ENCODE measurements at places on chromosomes 1 and 21. TPM values are rescaled to one million over a fixed set of nuclear protein-coding genes. Genes with fewer than 3 reads are reported as not detected.

DNA sequence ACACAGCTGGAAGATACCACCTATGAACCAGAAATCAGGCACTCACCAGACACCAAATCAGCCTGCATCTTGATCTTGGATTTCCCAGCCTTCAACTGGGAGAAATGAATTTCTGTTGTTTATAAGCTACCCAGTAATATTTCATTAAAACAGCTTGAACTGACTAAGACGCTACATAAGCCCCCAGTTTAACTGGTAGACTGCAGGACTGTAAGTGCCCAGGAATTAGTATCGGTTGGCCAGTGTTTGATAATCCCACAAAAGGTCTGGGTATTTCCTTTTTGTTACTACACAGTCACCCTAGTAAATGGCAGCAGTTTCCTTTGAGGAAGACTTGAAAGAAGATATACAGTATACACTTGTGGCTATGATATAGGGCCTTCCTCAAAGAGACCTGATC is 7.3 kb upstream of the SLC35D1 start:
- DNase-seq, result no peak

- no peak for DNase-seq
Measured at GRCh38 chr1:68585351-68585750, 88.5 kb upstream of the DEPDC1 start.

- DNase-seq, result no peak
Measured at GRCh38 chr1:4684136-4684535, 29.7 kb downstream of the AJAP1 start.

- DNase-seq, result no peak
Measured at GRCh38 chr1:56539520-56539931, 39.8 kb downstream of the PLPP3 start.

- no peak for DNase-seq
Measured at GRCh38 chr1:76237211-76237610, 162.7 kb downstream of the ST6GALNAC3 start.

GRCh38 chr1:90614872-90615271 is 102.2 kb downstream of the BARHL2 start:
- no peak for DNase-seq

DNA sequence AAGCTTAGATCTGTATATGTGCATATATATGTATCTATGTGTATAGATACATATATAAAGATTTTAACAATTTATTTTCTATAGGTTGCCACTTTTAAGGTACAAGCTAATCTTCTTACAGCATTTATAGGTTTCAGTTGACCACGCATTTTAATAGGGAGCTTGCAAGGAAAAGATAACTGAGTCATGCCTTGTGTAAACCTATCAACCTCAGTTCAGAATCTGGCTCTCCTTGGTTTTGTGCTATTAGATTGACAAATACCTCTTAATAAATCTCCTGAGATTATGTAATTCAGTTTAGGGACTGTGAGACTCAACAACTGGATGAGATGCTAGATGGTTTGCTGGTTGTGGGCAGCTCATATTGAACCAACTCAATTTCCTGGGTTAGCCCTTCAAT is 114.7 kb upstream of the SERBP1 start:
- DNase-seq, result no peak

DNA sequence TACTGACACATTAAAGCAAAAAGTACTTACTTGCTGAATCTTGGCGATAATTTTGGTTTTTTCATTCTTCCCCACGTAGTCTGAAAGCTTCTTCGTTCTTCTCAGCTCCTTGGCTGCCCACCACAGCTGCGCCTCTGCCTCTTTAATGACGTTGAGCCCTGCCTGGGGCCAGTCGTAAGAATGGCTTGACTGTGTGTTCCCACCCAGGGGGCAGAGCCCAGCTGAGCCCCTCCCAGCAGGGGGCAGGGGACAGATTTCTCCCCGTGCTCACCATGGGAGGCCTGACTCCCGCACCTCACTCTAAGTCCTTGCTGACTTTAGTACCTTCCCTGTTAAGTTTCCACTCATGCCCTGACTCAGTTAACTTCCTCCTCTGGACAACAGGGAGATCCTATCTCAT is 9.0 kb downstream of the CFAP298 start:
- DNase-seq, result no peak

- no peak for DNase-seq
Measured at GRCh38 chr1:27526569-27527222, 36.7 kb upstream of the WASF2 start.

- no peak for DNase-seq
Measured at GRCh38 chr1:160032165-160032820, 503 bp upstream of the PIGM start.

DNA sequence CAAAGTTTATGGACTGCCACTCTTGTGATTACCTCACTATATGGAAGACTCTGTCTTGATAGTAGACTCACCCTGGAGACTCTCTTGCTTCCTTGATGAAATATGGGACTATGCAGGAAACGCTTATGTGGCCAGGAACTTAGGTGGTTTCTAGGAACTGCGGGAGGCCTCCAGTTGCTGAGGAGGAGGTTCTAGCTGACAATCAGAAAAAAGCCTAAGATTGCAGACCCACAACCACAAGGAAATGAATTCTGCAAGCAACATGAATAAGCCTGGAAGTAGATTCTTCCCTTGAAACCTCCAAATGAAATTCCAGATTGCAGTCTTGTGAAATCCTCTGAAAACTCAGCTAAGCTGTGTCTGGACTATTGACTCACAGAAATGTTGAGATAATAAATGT is 88.9 kb upstream of the COL11A1 start:
- DNase-seq, result no peak

DNA sequence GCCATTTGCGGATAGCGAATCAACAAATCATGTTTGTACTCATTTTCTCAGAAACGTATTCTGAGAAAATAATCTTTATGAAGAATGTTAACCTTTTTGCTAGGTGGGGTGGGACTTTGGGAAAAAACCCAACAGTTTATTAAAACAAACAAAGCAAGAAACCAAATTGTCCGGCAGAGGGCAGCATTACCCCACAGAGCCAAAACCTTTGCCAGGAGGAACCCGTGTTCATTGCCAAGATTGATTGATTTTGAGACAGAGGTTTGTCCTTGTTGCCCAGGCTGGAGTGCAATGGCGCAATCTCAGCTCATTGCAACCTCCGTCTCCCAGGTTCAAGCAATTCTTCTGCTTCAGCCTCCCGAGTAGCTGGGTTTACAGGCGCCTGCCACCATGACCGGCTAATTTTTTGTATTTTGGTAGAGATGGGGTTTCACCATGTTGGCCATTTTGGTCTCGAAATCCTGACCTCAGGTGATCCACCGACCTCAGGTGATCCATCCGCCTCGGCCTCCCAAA is 70.8 kb upstream of the RHOU start:
- DNase-seq, result peak; percentile 80

GRCh38 chr1:51549016-51549619 is 30.1 kb upstream of the EPS15 start:
- DNase-seq, result no peak

- no peak for DNase-seq
Measured at GRCh38 chr1:108050911-108051629, 86.1 kb upstream of the VAV3 start.

DNA sequence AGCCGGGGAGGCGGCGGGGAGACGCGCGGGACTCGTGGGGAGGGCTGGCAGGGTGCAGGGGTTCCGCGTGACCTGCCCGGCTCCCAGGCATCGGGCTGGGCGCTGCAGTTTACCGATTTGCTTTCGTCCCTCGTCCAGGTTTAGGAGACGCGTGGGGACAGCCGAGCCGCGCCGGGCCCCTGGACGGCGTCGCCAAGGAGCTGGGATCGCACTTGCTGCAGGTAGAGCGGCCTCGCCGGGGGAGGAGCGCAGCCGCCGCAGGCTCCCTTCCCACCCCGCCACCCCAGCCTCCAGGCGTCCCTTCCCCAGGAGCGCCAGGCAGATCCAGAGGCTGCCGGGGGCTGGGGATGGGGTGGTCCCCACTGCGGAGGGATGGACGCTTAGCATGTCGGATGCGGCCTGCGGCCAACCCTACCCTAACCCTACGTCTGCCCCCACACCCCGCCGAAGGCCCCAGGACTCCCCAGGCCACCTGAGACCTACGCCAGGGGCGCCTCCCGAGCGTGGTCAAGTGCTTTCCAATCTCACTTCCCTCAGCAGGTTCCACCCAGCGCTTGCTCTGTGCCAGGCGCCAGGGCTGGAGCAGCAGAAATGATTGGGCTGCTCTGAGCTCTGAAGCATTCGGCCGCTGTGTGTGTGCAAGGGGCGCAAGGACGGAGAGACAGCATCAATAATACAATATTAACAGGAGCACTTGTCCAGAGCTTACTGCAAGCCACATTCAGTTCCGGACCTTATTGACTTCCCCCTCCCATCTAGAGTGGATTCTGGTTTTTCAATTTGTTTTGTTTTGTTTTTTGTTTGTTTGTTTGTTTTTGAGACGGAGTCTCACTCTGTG is 10.3 kb downstream of the SIM2 start:
- DNase-seq, result no peak

DNA sequence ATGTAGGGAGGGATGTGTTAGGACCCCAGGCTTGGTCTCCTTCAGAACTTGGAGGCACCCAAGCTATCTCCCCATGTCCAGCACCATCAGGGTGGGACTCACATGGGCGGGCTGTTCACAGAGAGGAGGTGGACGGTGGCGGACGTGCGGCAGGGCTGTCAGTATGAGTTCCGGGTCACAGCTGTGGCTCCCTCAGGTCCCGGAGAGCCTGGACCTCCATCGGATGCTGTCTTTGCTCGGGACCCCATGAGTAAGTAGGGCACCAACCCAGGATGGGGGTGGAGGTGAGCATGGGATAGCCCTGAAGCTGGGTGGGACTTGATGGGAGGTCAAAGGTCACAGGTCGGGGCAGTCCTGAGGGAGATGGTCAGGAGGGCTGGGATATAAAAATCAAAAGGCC is 27.8 kb downstream of the IGFN1 start:
- no peak for DNase-seq

DNA sequence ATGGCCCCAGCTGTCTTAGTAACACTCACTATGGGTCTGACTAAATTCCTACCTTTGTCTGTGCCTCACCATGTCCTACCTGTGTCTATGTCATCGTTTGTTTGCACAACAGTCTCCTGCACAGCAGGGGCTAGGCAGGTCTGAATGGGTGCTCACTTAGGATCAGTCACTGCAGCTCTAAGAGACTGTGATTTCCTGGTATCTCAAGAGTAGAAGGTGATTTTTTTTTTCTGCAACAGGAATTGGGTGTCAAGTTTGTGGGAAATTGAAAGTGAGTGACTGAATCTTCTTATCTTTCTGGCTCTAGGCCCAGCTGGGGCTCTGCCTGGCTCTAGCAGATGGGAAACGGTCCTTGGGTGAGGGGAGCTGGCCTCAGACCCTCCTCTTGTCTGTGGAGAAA is 46.4 kb upstream of the TRABD2B start:
- DNase-seq, result no peak

- DNase-seq, result no peak
Measured at GRCh38 chr21:46424621-46425020, 34.1 kb upstream of the DIP2A start.

DNA sequence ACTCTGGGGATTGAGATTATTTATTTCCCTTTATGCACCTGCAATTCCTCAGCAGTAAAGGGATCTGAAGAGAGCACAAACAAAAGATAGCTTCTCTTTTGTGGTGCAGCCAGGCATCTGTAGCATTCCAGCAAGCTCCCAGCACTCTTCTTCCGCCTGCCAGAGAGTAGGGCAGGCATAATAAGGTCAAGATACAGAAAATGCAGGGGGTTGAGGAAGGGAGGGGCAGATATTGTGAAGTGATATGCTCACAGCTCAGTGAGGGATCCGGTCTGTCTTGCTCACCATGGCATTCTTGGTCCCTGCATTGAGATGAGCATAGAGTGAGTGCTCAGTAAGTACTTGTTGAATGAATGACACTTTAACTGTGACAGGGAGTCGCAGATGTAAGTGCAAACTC is 23.9 kb downstream of the FASLG start:
- no peak for DNase-seq

DNA sequence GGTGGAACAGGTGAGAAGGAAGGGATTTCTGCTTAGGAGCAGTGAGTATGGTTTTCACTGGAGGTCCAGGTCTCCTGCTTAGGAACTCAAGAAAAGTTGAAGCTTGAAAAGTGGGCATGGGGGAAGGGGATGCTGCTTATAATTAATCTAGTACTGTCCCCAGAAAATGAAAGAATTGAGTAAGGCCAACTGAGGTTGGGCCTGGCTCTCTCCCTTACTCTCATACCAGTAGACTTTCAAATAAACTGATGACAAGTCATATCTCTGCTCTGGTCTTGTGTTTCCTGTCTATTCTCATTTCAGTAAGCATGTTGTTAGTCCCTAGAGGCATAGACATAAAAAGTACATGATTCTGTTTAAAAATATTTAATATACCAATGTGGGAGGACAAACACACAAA is 26.4 kb downstream of the CD48 start:
- DNase-seq, result no peak

PRELP gene
- total RNA-seq, result 117 TPM

STYXL2 gene
- total RNA-seq, result not detected

DAB1 gene
- total RNA-seq, result 5.9 TPM

ASAP3 gene
- 82.9 TPM for total RNA-seq

DPT gene
- 60.1 TPM for total RNA-seq

FCMR gene
- 0.59 TPM for total RNA-seq

MYCBP gene
- total RNA-seq, result 10.7 TPM

All from uterus (tissue), 4 donors.